Cardiac muscle cell (in vitro differentiated cells and primary cell): ENCODE measurements at places on chromosomes 4 and X. TPM values are rescaled to one million over a fixed set of nuclear protein-coding genes. Genes with fewer than 3 reads are reported as not detected.
A peak's percentile ranks its signal among the peaks of the same experiment; 100 is the strongest.

The H2BW2 gene
- total RNA-seq, result not detected in 2 replicates

- H3K4me3 ChIP-seq, result no peak overlapping the region
- no peaks in the 10 kb centered on the region for H3K27me3 ChIP-seq
- H3K27ac ChIP-seq, result no peak overlapping the region
These were observed 62.4 kb downstream of the ATXN3L start for GRCh38 chrX:13257223-13258051.

The KLHL4 gene
- total RNA-seq, result 32.6 TPM in 2 replicates

DNA sequence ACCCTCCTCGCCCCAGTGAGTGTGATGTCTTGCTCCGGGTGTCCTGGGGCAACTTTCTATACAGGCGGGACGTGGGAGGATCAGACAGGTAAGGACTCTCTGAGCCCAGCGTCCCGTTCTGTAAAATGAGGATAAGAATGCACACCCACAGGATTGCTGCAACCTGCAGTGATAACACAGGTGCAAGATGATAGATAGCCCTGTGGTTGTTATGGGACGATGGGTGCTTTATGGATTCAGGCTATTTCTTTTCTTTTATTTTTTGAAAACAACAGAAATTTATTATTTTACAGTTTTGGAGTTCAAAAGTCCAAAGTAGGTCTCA is 28.6 kb downstream of the BEX3 start:
- H3K4me3 ChIP-seq, result peak overlapping the region; percentile 71
- H3K36me3 ChIP-seq, result no peaks in the 10 kb centered on the region
- DNase-seq, result no peak
- H3K27me3 ChIP-seq, result peaks cover 32% of the 10 kb centered on the region
- no peak overlapping the region for H3K27ac ChIP-seq
